ENCODE measurements at places on chromosomes 3 and 15.

DNA sequence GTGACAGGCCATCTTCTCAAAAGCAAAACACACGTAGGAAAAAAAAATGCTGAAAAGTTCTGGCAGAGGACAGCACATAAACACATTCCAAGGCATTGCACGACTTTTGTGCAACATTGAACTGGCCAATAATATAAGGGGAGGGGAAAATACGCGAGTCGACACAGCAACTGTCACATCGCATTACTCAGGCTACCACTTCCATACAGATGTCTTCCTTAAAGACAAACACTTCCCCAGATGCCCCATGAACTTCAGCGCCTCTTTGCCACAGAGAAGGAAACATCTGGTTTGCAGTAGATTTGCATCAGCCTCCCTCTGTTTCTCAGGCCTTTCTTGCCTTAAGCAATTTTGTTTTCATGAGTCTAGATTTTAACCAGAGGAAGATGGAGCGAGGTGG, 144.4 kb upstream of the IGF1R start:
- no peak for DNase-seq

GRCh38 chr15:74955017-74955416, 1.6 kb downstream of the RPP25 start:
- DNase-seq, result no peak

- no peak for DNase-seq
Measured at GRCh38 chr3:190381441-190381840, 6.5 kb upstream of the CLDN16 start.

DNA sequence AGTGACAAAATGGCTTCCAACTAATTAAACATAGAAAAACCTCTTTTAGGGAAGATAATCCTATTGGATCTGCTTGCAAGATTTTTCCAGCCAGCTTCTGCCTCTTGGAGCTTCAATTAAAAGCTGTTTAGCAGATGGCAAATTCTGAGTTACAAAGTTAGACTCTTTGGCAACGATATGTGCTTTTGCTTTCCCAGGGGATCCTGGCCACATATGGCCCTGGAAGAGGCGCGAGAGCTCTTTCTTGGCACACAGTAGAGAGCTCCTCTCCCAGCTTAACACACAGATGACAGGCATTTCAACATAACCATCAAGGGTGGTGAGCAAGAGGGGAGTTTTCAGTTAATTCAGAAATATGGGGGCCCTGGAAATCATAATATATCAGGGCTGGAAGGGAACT, 41.6 kb upstream of the GALNT15 start:
- no peak for DNase-seq

DNA sequence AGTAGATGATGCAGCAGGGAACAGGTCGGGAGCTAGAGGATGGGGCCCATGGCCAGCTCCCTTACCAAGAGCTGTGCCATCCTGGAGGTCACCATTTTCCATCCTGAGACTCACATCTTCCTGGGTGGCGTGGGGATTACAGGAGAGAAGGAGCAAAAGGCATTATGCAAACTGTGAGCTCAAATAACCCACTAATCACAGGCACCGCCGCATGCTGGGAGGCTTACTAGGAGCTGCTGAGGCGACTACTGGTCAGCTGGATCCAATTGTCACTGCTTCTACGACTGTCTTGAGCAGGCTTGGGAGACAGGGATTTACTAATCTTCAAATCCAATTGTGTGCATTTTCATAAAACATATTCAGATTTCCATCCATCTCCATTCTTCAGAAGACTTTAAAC, 12.5 kb upstream of the KBTBD12 start:
- no peak for DNase-seq

DNA sequence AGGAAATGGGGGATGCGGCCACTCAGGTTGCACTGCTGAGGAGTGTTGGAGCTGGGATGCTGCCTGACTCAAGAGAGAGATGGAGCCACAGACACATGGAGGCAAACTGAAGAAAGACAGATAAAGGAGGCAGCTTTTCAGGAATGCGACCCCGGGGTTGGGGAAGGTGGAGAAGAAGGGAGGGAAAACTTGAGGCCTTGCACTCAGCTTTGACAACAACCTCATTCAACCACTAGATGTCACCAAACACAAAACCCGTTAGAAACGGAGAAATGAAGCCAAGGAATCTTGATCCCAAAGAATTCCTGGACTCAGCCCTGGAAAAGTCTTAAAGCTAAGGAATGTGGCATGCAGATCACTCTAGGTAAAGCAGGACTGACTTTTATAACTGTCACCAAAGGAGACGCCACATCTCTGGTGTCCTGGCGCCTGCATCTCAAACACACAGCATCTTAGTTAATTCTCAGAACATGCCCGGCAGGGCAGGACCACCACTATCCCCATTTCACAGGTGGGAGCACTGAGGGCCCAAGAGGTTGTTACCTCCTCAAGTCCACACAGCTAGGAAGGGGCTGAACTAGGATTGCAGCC, 59.6 kb upstream of the LMCD1 start:
- no peak for DNase-seq

GRCh38 chr3:198028718-198029117, 68.7 kb downstream of the LMLN start:
- DNase-seq, result no peak

DNA sequence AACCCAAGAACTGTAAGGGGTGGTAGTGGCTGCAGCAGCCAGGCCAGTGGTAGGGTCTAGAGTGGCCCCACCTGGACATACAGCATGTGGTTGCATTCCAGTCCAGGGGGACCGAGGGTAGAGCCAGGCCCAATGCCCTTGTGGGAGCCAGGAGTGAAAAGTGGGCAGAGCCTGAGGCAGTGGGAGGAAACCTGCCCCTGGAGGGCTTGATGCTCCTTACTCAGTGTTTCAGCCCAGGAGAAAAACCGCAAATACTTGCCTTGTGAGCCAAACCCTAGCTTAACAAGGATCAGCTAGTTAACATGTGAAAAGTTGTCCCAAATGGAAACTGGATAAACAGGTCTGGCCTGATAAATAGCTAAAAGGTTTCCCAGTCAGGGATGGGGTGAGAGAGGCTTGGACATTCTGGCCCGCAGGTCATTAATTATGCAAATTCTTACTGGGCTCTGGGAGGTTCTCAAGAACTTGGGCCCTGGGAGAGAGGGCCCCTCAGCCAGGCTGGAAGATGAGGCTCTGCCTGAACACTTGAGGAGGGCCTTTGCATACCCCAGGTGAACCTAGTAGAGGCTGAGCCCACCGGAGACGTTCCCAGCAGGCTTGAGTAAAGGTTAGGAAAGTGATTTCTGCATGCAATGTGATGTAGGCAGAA, 222.1 kb downstream of the THSD4 start:
- no peak for DNase-seq

DNA sequence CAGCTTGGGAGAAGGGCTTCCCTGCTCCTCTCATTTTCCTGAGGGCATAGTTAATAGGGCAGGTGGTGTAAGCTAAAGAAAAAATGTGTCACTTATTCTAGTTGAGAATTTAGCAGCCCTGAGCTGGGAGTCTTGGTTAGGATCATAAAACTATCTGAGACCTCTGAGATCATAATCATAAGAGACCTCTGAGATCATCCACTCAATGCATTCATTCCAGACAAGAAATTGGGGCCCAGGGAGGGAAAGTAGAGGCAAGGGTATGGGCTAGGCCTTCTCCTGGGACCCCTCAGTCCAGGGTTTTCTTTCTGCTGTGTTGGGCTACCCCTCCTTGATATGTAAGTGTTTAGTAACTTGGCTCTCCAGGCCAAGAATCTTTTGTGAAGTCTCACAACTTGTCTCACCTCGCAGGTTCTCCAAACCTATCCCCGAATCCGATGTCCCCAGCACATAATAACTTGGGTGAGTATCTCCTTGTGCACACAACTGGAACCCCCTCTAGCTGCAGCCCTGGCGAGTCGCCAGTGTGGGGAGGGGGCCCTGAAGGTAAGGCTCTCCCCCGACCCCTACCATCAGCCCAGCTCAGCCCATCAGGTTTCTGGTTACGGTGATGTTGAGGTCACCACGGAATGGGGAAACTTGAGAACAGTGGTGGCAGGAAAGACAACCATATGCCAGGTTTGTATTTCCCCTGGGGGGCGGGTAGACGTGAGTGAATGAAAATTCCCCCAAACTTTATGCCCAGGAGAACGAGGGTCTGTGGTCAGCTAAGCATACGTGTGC, 84.1 kb downstream of the AAGAB start:
- DNase-seq, result no peak

GRCh38 chr15:51620641-51621040, 1.9 kb downstream of the DMXL2 start:
- DNase-seq, result no peak

- DNase-seq, result no peak
Measured at GRCh38 chr3:141356046-141356445, 12.3 kb upstream of the ZBTB38 start.

DNA sequence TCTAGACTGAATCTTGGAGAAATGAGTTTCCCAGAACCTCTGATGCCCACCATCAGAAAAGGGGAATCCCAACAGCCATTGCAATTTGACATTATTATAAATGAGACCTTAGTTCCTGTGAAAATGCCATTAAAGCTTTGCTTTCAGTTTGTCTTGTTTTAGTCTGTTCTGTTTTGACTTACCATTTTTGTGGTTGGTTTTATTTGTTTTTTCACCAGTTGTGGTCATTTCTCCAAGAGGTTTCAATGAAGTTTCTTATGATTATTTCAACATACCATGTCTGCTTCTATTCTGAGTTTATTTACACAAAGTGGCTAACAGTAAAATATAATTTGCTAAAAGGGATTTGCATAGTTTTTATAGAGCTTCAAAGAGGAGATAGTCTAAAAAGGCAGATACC, 175.0 kb upstream of the MCTP2 start:
- DNase-seq, result no peak

DNA sequence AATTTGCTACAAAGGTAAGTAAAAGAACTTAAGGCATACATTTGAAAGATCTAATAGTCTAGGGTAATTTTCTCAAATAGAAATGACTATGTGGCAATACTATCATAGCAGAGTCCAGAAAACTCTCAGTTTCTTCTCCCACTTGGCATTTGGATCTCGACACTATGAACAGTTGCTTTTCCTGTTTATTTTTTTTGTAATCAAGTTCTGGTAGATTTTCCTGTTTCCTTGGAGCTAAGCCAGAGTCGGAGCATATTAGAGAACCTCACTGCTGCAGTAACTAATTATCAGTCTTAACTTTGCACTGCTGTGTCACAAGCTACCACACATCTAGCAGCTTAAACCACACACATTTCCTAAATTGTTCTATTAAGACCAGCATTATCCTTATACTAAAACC, 44.9 kb upstream of the ZNF385D start:
- no peak for DNase-seq

DNA sequence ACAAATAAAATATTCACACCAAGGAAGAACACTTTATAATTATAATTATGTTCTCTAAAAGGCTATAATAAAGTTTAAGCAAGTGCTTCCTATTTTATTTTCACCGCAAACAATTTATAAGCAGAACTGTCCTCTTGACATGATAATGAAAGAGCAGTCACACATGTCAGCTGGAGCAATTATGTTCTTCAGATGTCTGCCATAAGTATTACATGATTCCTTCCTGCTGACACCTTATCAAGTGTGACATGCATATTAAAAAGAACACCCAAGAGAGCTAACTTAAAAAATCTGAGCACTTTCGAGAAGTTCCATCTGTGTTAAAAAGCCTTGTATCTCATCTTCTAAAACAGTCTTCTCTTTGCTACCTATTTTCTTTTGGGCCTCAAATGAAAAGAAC, 249.5 kb downstream of the SQOR start:
- no peak for DNase-seq

DNA sequence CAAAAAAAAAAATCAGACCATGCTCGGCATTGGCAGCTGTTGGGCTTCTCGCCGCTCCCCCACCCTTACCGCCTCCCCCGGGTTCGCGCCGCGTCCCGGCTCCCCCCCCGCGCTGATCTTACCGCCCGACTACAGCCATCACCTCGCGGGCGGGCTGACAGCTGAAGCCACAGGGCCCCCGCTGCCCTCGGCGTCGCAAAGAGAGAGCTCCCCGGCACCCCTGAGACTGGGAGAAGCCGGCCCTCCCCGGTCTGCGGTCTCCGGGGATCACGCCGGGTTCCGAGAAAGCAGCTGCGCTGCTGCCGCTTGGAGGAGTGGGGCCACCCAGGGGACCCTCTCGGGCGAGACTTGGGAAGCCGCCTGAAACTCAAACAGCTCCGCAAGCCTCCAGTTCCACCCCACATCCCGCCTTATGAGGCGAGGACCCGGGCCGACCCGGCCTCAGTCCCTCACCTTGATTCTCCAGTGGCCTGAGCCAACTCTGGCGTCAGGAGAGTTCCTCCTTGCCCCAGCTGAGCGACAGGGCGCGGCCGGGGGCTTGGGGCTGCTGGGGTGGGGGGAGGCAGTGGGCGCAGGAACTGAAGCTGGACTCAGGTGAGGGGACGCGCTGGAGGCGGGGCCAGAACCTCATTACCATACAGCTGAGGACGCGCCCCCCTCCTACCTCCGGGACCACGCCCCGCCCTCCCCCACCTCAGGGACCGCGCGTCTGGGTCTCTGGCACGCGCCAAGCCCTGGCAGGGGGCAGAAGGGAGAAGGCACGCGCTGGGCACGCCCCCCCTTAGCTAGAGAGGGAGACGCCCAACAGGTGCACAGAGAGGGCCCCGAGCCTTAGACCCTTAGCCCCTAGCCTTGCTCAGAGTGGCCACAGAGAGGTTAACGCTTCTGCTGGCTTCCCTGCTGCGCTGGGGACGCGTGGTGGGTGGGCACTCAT, 1.0 kb upstream of the DLL4 start:
- no peak for DNase-seq

DNA sequence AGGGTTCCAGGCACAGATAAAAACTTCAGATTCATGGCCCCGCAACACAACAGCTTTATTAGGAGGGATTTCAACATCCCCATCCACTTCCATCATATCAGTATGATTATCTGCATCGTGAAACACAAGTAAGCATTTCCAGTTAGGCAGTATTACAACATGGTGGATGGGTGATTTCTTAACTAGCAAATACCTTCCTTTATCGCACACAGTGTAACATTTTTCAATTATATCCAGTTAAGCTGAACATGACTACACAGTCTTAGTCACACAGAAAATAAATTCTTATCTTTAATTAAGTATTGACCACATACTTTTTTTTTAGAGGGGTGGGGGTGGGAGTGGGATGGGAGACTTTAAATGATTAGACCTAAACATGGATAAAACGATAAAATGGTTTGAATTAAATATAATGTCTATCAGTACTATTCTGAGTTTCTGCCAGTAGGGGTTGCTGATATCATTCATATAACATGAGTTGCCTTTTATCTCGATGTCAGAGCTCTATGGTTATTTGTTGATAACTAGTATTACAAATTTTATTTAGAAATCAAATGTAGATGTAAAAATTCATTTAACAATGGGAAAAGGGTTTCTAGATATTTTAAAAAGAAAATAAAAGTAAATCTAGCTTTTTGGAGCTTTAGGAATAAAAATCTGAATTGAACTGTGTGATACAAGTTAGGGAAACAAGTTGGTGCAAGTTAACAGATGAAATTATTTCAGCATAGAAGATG, 146.6 kb downstream of the TBL1XR1 start:
- DNase-seq, result no peak

- DNase-seq, result no peak
Measured at GRCh38 chr3:6204891-6205290, 656.0 kb upstream of the GRM7 start.

DNA sequence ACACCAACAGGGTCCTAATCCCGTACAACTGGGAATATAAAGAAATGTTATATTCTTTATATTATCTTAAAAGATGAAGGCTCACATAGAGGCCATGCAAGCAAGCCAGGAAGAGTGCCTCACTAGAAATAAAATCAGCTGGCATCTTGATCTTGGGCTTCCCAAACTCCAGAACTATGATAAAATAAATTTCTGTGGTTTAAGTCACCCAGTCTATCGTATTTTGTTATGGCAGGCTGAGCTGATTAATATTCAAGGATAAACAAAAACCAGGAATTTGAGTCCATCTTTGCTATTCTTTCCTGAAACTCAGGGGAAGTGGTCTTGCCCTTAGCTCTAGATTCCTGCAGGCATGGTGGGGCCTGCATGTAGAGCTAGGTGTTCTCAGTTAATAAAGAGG, 42.7 kb downstream of the ATOSA start:
- DNase-seq, result no peak

Data from activated CD4-positive, alpha-beta T cell treated with anti-CD3 and anti-CD28 coated beads, Interleukin-2, amount 50 U/mL, for 1 hour (primary cell).